ENCODE measurements at places on chromosomes 3 and 15. TPM values are rescaled to one million over a fixed set of nuclear protein-coding genes. Genes with fewer than 3 reads are reported as not detected.

- H3K4me3 ChIP-seq, result no peak overlapping the region
- peak overlapping the region; percentile 87 for H3K27ac ChIP-seq
- no peaks in the 10 kb centered on the region for H3K36me3 ChIP-seq
- peaks cover 20% of the 10 kb centered on the region for H3K4me1 ChIP-seq
These were observed 10.2 kb downstream of the RASL12 start for GRCh38 chr15:65057549-65057940.

DNA sequence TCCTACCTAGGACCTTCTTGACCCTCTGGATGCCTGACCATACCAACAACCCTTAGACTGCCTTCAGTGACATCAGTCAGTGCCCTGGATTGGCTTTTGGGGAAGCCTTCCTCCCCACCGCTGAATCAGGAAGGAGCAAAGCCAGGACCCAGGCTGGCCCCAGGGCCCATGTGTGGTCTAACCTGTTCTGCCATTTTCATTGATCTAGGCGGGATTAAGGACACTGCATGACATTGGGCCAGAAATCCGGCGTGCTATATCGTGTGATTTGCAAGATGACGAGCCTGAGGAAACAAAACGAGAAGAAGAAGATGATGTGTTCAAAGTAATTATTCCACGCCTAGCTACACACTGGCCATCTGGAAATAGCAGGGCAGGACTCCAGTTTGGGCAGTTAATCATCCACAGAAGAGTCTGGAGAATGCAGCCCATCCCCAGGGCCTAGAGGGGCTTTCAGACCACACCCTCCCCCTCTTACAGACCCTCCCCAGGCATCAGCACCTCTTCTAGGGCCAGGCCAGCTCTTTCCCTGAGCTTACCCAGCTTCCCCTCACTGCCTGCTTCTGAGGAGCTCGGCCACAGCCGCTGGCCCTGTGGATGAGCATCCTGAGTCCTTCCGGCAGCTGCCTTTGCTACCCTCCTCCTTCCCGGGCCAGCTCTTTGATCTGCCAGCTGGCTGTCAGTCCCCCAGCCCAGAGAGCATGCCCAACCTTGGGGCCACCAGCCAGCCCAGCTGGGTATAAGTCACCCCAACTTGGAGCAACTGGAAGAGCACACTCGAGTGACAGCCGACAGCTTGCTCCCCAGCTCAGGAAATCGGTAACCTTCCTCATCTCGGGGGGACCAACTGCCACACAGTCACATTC is 45.9 kb downstream of the CHDH start:
- peaks cover 9% of the 10 kb centered on the region for H3K4me1 ChIP-seq
- H3K36me3 ChIP-seq, result no peaks in the 10 kb centered on the region
- DNase-seq, result no peak

DNA sequence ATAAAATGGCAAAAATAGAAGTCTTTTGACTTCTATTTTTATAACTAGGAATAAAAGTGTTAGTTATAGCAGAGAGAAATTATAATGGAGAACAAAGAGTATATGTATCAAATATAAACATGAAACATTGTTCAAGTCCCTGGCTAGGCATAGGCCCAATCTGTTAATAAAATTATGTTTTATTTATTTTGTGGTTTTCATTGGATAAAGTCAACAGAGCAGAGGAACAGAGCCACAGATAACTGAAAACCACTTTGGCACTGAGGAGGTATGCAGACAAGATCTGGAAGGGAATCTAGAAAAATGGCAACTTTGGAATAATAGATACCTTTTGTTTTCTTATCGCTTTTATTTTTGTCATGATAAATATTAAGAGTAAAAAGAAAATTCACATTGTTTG is 50.4 kb upstream of the ICE2 start:
- H3K27ac ChIP-seq, result no peak overlapping the region
- no peaks in the 10 kb centered on the region for H3K36me3 ChIP-seq
- no peaks in the 10 kb centered on the region for H3K4me1 ChIP-seq

GRCh38 chr15:42274702-42274989 is 1.4 kb upstream of the TMEM87A start:
- H3K4me3 ChIP-seq, result peak overlapping the region; percentile 29
- no peak for DNase-seq
- H3K4me1 ChIP-seq, result peaks cover 10% of the 10 kb centered on the region
- H3K27me3 ChIP-seq, result no peaks in the 10 kb centered on the region

GRCh38 chr15:91853511-91853947 is at the start of gene SLCO3A1:
SLCO3A1 (plus strand) TSS chr15:91853708.
- H3K27me3 ChIP-seq, result peaks cover 42% of the 10 kb centered on the region
- H3K4me3 ChIP-seq, result peak within 1 kb of the TSS; percentile 82
- no peaks in the 10 kb centered on the region for H3K4me1 ChIP-seq
- H3K27ac ChIP-seq, result peak within 1 kb of the TSS; percentile 66
- peak; percentile 65 for DNase-seq
- H3K36me3 ChIP-seq, result no peaks in the 10 kb centered on the region

GRCh38 chr15:55859681-55860080 is 116.7 kb upstream of the PRTG start:
- no peak for DNase-seq
- no peak overlapping the region for H3K4me3 ChIP-seq
- no peaks in the 10 kb centered on the region for H3K4me1 ChIP-seq
- no peaks in the 10 kb centered on the region for H3K27me3 ChIP-seq
- no peaks in the 10 kb centered on the region for H3K36me3 ChIP-seq
- H3K27ac ChIP-seq, result no peak overlapping the region

DNA sequence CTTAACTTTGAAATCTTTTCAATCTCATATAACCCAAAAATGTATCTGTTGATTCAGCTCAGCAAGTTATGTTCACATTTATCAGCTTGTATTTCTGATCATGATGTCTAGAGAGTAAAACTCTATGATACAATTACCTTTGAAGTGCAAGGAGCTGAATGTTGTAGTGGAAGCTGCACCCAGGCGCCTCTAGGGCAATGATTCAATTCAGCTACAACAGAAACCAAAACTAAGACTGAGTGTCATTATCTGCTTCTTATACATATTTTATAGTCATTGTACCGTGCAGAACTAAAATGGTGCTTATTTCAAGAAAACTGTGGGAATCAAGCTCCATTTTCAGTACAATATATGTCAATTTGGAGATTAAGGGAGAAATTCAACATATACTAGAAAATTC is 1237.5 kb downstream of the ZPLD1 start:
- H3K4me1 ChIP-seq, result no peaks in the 10 kb centered on the region
- no peaks in the 10 kb centered on the region for H3K27me3 ChIP-seq
- no peaks in the 10 kb centered on the region for H3K36me3 ChIP-seq
- no peak overlapping the region for H3K4me3 ChIP-seq
- no peak overlapping the region for H3K27ac ChIP-seq

DNA sequence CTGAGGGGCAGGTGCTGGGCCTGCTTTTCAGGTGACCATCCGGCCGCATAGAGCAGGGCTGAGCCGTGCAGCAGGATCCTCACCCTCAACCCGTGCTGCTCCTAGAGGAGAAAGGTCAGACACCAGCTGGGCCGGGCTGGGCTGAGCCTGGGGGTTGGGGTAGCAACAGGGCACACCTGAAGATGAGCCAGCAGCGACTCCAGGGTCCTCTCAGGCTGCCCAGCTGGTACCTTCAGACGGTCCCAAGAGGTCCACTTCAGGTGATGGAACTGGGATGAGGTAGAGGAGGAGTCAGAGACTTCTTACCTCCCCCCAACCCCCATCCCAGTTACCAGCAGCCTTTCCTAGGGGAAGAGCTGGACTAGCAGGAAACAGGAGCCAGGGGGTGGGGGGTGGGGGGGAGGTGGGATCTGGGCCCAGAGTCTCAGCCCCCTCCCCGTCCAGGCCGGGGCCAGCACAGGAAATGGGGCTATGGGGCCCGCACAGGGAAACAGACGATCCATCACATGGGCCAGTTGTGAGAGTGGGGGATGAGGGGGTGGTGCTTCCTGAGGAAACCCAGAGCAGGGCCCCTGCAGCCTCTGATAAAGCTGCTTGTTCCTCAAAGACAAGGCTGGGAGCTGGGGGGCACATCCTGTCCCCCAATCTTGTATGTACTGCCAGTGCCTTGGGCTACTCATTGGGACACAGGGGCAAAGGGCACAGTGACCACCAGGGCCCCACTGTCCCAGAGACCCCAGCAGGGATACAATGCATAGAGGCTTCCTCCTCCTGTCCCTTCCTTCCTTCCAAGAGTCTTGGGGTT is 3.0 kb downstream of the INKA1 start:
- H3K27me3 ChIP-seq, result peaks cover 13% of the 10 kb centered on the region
- H3K4me1 ChIP-seq, result peaks cover 33% of the 10 kb centered on the region
- H3K4me3 ChIP-seq, result no peak overlapping the region
- H3K27ac ChIP-seq, result peak overlapping the region; percentile 99
- peak; percentile 82 for DNase-seq

- no peak overlapping the region for H3K4me3 ChIP-seq
- no peak for DNase-seq
- no peak overlapping the region for H3K27ac ChIP-seq
- no peaks in the 10 kb centered on the region for H3K27me3 ChIP-seq
- no peaks in the 10 kb centered on the region for H3K36me3 ChIP-seq
These were observed 131.1 kb upstream of the NUDT16 start for GRCh38 chr3:131250466-131250865.

GRCh38 chr3:46667061-46667621 is 26.3 kb downstream of the ALS2CL start:
- no peak overlapping the region for H3K4me3 ChIP-seq
- H3K27ac ChIP-seq, result no peak overlapping the region
- DNase-seq, result no peak
- no peaks in the 10 kb centered on the region for H3K27me3 ChIP-seq
- H3K36me3 ChIP-seq, result no peaks in the 10 kb centered on the region

- H3K27ac ChIP-seq, result no peak overlapping the region
- no peak overlapping the region for H3K4me3 ChIP-seq
- DNase-seq, result no peak
- no peaks in the 10 kb centered on the region for H3K36me3 ChIP-seq
- H3K4me1 ChIP-seq, result no peaks in the 10 kb centered on the region
These were observed 1368.9 kb downstream of the OTOL1 start for GRCh38 chr3:162865466-162865865.

- H3K4me3 ChIP-seq, result no peak overlapping the region
- DNase-seq, result no peak
- H3K4me1 ChIP-seq, result no peaks in the 10 kb centered on the region
These were observed 26.3 kb upstream of the GOLGA6C start for GRCh38 chr15:75231836-75232235.

DNA sequence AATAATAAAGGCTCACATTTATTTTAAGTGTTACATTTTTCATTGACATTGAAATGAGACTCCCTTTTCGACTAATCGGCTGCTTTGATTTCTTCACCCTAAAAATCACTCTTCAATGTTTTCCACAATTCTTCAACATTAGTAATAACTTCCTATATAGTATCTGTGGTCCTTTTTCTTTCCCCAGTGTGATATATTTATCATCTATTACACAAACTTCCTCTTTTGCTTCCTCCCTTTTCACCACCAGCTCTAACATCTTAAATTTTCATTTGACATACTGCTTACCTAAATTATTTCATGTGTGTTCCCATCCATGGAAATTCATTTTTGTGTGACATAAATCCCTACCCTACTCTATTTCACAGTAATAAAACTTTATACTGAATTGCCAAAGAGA is 244.4 kb downstream of the TIGIT start:
- H3K4me3 ChIP-seq, result no peak overlapping the region
- no peak for DNase-seq
- no peaks in the 10 kb centered on the region for H3K4me1 ChIP-seq

GRCh38 chr15:74303741-74304309 is 63.6 kb downstream of the CYP11A1 start:
- H3K4me1 ChIP-seq, result peaks cover 30% of the 10 kb centered on the region
- H3K27me3 ChIP-seq, result peaks cover 30% of the 10 kb centered on the region
- no peak overlapping the region for H3K27ac ChIP-seq

- H3K4me1 ChIP-seq, result peaks cover 6% of the 10 kb centered on the region
- no peaks in the 10 kb centered on the region for H3K27me3 ChIP-seq
- H3K4me3 ChIP-seq, result no peak overlapping the region
- no peaks in the 10 kb centered on the region for H3K36me3 ChIP-seq
- peak overlapping the region; percentile 34 for H3K27ac ChIP-seq
These were observed 51.3 kb downstream of the TIPARP start for GRCh38 chr3:156725682-156726081.

DNA sequence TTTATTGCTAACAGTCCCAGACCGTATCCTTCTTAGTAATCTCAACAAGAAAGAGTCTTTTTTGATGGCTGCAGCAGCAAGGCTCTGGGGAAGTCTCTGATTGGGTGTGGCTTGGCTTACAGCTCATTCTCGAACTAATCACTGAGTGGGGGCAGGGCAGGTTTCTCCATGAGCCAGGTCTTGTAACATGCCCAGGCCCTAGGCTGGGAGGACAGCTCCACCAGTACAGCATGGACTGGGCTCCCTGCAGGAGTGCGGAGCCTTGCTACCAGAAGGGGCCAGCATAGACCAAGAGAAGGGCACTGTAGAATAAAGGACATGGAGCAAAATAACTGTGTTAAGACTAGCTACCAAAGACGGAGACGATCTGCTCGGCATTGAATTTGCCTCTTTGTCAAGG is 7.2 kb downstream of the CD276 start:
- peak; percentile 86 for DNase-seq
- peaks cover 40% of the 10 kb centered on the region for H3K4me1 ChIP-seq
- no peaks in the 10 kb centered on the region for H3K27me3 ChIP-seq
- H3K4me3 ChIP-seq, result no peak overlapping the region
- H3K27ac ChIP-seq, result peak overlapping the region; percentile 9

- H3K27me3 ChIP-seq, result no peaks in the 10 kb centered on the region
- H3K4me1 ChIP-seq, result peaks cover 4% of the 10 kb centered on the region
- DNase-seq, result no peak
These were observed 5.6 kb downstream of the TMEM40 start for GRCh38 chr3:12753275-12754028.

GRCh38 chr3:119812491-119813058 is 30.7 kb downstream of the NR1I2 start:
- no peak for DNase-seq
- no peak overlapping the region for H3K4me3 ChIP-seq
- no peaks in the 10 kb centered on the region for H3K4me1 ChIP-seq
- no peaks in the 10 kb centered on the region for H3K27me3 ChIP-seq
- no peak overlapping the region for H3K27ac ChIP-seq
- no peaks in the 10 kb centered on the region for H3K36me3 ChIP-seq

The KATNBL1 gene
- total RNA-seq, result 166 TPM

The NANOGP8 gene
- not detected for total RNA-seq

The RPN1 gene
- total RNA-seq, result 415 TPM

The RARB gene
- 30.7 TPM for total RNA-seq

The CACNA2D2 gene
- total RNA-seq, result 0.87 TPM

The IL17RC gene
- total RNA-seq, result 27.3 TPM

All from hepatocyte (in vitro differentiated cells).